ENCODE measurements at places on chromosomes 1 and 21.

DNA sequence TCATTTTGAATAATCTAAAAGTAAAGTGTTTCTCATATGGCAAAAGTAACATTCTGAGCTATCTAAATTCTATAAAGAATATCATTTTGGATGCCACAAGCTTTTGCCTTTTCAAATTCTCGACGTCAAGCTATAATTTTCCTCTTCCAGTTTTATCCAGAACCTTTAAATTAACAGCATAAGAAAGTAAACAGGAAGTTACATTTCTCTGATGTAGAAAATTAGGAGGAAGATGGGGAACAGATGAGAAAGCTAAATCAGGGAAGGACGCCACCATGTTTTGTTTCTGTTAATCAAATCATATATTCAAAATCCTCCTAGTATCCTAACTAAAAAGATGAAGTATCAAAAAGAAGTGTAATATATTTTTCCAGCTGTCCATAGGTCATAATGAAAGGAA is 8.8 kb upstream of the CAMSAP2 start:
- no peak for DNase-seq

DNA sequence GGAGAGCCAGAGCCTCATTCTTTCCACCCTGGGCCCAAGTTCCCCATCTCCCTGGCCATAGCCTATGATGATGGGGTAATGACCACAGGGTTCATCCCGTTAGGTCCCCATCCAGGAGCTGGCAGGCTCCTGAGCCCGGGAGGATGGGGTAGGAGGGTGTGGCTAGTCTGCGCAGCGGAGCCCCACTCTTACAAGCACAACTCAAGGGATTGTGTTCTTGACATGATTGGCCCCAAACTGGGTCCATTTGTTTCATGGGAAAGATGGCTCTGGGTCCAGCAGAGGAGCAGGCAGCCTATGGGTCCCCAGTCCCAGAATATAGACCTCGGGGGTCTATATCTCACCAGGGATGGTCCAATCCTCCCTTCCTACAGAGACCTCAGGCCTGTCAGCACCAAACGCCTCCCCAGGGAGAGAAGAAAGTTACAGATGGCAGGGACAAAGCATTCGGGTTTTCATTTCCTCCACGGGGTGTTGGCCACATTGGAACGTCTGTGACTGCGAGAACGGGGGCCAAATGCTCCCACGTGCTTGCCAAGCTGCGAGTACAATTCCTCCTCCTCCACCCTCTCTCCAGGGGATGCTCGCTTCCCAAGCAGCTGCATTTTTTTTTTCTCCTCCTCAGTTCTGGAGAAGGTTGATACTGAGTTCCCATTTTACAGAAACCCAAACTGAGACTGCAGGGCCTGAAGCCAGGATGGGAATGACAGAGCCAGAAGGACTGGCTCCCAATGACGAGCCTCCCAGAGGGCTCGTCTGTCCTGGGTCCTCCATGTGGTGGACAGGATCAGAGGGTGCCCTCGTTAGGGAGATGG is 71.0 kb downstream of the DHRS3 start:
- DNase-seq = no peak

GRCh38 chr1:61606448-61607312 is 118.3 kb downstream of the TM2D1 start:
- no peak for DNase-seq

- no peak for DNase-seq
Measured at GRCh38 chr1:8426996-8427395, 109.1 kb downstream of the SLC45A1 start.

DNA sequence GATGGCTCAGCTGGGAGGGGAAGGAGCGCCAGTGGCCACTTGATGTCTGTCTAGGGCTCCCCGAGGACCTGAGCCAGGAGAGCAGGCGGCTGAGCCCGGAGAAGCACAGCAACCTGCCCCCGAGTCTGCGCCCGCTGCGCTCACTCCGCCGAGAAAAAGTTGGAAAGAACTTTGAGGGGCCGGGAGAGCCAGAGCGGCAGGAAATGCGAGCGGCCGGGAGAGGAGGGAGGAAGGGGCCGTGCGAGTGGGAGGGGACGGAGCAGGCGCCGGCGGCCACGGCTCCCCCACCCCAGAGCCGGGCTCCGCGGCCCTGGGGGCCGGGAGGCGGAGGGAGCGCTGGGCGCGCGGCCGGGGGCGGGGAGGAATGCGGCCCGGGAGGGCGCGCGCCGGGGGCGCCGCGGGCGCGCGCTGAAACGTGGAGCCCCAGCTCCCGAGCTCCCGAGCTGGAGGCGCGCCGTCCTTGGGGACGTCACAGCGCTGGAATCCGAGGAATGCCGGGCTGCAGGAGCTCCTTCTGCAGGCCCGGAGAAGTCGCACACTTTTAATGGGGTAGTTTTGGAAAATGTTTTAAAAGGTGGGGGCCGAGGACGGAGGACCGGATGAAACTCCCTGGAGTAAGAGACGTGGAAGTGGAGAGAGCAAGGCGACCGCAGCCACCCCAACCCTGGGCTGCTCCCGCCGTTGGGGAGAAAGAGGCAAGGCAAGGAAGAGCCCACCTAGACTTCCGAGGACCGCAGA is at the start of gene PTPN14:
Gene PTPN14 (minus strand): TSS at position 167 of the 738 bp plus-strand sequence. CDS start 86,799 bp downstream, outside the sequence.
- peak; percentile 22 for DNase-seq

- no peak for DNase-seq
Measured at GRCh38 chr1:221031458-221032203, 152.4 kb downstream of the HLX start.
